Activated CD4-positive, alpha-beta T cell treated with anti-CD3 and anti-CD28 coated beads for 24 hours (primary cell): ENCODE measurements at places on chromosomes 13 and 19.

DNA sequence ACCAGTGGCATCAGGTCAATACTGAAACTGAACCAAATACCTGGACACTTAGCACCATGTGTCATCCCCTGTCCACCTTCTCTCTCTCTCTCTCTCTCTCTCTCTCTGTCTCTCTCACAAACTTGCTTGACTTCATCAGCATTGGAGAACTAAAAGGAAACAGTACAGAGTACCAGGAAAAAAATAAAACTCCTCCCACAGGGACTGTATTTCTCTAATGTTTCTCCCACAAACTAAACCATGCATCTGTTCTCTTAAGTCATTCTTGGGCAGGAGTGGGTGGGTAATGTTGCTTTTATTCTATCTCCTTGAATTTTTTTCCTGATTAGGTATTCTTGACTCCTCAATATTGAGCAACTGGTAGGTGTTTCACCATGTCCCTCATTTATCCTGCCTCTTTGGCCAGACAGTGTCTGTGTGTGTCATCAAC is 112.9 kb upstream of the CACNA1A start:
- no peak for DNase-seq

GRCh38 chr13:72390909-72391308 is 336.5 kb downstream of the MZT1 start:
- no peak for DNase-seq

GRCh38 chr19:4376671-4376990 is 23.7 kb downstream of the SH3GL1 start:
- DNase-seq: no peak

GRCh38 chr19:51440846-51441409 is 17.3 kb downstream of the SIGLEC8 start:
- peak; percentile 53 for DNase-seq

DNA sequence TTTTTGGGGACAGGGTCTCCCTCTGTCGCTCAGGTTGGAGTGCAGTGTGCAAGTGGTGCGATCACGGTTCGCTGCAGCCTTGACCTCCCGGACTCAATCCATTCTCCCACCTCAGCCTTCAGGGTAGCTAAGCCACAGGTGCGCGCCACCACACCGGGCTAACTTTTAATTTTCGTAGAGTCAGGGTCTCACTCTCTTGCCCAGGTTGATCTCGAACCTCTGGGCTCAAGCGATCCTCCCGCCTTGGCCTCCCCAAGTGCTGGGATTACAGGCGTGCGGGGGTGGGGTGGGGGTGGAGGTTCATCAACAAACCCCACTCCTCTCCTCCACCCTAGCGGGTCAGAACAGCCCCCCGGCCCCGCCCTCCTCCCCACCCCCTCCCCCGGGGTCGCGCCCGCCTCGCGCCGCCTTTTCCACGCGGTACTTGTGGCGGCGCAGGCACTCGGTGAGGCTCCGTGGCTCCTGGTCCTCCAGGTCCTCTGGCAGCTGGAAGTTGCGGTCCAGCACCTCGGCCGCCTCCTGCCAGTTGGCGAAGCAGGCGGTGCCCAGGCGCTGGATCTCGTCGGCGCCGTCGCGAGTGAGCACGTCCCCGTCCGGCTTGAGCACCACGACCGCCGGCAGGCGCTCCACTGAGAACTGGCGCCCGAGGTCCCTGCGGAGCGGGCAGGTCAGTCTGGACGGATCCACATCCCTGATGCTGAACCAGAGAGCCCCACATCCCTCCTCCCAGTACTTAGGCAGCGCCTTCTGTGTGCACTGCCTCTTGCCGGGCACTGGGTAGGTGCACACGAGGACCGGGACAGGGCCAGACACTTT is 5.2 kb downstream of the NXNL1 start:
- DNase-seq: no peak

DNA sequence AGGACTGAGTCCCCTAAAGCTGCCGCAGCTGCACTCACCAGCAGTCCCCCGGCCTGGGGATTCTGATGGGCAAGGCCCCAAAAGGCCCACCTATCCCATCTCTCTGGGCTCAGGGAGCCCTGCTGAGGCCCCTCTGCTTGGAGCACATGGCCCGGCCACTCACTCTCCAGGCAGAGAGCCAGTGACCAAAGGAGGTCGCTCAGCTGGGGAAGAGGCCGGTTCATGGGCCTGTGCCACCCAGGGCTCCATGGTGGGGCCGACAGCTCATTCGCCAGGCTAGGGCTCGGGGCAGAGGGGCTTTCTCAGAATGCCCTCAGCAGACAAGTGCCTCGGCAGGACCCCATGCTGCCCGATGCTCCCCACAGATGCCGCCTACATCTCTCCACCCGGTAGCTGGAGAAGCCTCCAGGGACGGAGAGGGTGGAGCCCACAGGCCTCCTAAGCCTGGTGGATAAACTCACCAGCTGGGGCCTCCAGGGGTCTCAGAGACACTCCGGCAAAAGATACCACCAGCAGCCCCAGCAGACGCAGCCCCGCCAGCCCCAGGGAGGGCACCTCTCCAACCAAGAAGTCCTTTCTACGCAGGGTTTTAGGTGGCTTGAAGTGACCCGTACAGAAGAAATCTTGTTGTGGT is 54.4 kb downstream of the MLLT1 start:
- DNase-seq: no peak

- DNase-seq: no peak
Observed at GRCh38 chr13:110773480-110773879, 60.0 kb downstream of the ING1 start.

GRCh38 chr13:36681894-36682624 is 8.2 kb downstream of the SERTM1 start:
- no peak for DNase-seq

DNA sequence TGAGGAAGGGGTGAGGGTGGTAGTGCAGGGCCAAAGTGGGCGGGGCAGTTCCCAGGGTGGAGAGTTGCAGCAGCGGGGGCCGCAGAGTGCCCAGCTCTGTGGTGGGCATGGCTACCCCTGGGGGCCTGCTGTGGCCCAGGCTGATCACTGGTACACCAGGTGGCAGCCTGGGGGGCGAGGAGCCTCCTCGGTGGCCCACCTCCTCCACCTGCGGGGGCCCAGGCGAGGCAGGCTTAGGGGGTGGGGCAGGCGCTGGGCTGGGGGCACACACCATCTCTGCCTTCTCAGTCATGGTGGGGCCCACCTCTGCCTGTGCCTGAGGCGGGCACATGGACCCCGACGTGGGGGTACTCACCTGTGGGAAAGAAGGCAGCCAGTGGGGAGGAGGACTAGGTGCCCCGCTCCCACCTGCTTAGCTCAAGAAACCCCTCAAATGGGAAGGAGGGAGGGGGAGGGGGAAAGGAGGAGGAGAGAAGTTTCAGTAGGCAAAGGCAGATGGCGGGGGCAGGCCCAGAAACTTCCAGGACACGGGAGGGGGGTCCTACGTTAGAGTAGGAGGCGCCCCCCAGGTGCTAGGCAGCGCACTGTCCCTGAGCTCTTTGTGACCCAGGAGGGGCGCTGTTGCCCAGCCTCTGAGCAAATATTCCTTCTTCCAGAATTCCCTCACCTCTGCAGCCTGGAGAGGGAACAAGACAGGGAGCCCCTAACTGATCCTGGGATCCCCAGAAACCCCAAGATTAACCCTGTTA is 1.6 kb downstream of the LYL1 start:
- no peak for DNase-seq

- no peak for DNase-seq
Observed at GRCh38 chr13:21242236-21242635, 65.8 kb downstream of the MRPL57 start.

GRCh38 chr19:49398931-49399330 is 10.9 kb downstream of the KASH5 start:
- DNase-seq: no peak

DNA sequence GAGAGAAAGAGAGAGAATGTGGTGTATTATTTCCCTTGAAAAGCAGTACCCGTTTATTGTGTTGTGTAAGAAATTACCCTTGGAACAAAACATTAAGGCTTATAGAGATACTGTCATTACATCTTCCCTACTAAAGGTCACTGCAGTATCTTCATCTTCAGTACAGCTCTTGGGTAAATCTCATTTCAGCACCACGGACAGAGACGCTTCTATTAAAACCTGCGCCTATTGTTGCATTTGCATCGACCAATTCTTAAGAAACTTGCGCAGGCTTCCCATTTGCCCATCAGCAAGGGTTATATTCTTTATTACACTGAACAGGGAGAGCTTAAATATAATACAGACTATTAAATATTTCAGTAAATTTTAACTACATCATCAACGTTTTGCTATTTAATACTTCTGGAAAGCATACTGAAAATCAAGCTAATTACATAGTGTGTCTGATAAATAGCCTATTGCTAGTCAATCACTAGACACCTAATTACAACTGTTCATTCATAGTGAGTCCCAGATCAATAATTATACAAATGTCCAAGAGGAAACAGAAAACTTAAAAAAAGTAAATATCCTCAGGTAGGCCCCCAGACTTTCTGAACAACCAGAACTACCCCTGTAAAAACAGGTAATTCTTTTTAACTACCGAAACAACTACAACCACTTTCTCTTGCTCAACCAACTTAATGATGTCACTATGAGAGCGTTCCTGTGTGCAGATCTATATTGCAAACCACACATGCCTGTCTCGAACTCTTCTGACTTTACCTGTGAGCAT is 350.6 kb downstream of the LIG4 start:
- no peak for DNase-seq

GRCh38 chr19:41548954-41549688 is 26.8 kb upstream of the CEACAM21 start:
- peak; percentile 70 for DNase-seq

DNA sequence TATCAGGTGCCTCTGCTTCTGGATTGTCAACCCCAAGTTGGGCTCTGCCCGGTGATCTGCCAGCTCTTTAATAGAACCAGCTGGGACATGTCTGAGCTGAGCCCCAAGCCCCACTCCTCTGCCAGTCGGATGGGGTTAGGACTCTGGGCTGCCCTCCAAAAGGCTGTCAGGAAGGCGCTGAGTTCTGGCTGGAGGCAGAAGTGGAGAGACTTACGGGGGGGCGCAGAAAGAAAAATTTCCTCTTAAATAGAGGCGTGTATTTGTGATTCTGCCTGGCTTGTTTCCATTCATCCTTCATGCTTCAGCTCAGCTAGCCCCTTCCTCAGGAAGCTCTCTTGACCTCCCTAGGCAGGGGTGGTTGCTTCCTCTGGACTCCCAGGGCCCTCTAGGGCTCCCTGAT is 985 bp upstream of the KCNK6 start:
- DNase-seq: no peak

DNA sequence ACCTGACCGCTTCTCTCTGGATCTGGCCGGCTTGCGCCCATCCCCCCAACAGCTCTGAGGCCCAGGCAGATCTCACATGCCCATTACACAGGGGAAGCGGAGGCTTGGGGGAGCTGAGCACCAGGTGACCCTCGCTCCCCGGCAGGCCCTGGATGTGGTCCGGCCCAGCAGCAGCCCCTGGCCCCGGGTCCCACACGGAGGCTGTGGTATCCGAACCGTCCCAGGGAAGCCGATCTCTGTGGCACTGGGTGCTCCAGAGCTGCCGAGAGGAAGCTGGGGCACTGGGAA is 27.7 kb downstream of the SBNO2 start:
- DNase-seq: no peak

GRCh38 chr19:31351056-31351854 is 2.0 kb upstream of the TSHZ3 start:
- DNase-seq: no peak

DNA sequence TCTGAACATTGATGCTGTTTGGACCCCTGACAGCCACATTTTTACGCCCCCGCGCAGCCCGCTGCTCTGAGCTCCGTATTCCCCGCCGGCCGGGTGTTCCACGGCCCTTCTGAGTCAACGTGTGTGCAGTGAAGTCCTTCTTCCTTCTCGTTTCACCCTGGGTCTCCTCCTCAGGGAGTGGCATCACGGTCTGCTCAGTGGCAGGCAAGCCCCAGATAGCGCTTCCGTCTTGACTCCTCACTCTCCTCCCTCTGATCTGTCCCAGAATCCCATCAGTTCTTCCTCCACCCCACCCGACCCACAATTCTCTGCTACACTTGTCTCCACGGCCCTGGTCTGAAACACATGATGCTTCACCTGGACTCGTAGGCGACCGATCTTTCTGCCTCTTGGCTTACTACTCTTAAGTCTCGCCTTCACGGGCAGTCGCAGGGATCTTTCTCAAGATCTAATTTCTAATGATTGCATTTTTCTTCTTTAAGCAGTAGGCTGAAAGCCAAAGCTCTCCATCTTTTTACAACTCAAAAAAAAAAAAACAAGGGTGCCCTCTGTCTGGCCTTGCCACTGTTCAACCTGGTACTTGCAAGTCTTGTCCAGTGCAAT is 33.9 kb downstream of the CCNE1 start:
- DNase-seq: no peak

GRCh38 chr13:27269114-27269665 is 1.4 kb upstream of the RASL11A start:
- no peak for DNase-seq
